Activated naive CD8-positive, alpha-beta T cell treated with anti-CD3 and anti-CD28 coated beads, Interleukin-2, amount 50 U/mL, for 24 hours (primary cell): ENCODE measurements at places on chromosomes 2 and 18.

DNA sequence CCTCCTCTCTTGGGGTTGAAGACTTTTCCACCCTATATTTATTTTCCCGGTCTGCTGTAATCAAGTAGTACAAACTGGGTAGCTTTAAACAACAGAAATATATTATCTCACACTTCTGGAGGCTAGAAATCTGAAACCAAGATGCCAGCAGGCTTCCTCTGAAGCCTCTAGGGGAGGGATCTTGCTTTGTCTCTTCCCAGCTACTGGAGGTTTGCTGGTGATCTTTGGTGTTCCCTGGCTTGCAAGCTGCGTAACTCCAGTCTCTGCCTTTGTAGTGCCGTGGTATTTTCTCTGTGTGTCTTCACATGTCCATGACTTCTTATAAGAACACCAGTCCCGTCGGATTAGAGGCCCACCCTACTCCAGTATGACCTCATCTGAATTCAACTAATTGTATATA, 44.4 kb downstream of the MYO3B start:
- no peak for DNase-seq

DNA sequence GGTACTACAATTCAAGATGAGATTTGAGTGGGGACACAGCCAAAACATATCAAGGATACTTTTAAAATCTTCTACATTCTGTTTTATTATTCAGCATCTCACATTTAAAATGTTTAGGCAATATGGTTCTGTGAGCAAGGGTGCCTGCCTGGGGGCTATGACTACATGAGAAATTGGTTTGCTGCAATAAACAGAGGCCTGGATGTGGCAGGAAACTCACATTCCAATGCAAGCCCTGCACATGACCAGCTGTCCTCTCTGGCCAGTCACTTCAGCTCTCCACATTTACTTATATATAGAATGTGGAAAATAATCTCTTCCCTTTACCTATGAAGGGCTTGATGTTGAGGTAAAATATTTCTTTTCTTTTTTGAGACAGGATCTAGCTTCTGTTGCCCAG, 193.4 kb downstream of the LRRTM1 start:
- no peak for DNase-seq

- DNase-seq = no peak
These were observed 30.0 kb downstream of the RNF125 start for GRCh38 chr18:32048507-32049091.

GRCh38 chr2:190369635-190370034, 26.2 kb downstream of the INPP1 start:
- DNase-seq = no peak

- no peak for DNase-seq
These were observed 189.6 kb downstream of the EXOC6B start for GRCh38 chr2:72636210-72636609.

- DNase-seq = no peak
These were observed 45.8 kb downstream of the E2F6 start for GRCh38 chr2:11420190-11420589.

DNA sequence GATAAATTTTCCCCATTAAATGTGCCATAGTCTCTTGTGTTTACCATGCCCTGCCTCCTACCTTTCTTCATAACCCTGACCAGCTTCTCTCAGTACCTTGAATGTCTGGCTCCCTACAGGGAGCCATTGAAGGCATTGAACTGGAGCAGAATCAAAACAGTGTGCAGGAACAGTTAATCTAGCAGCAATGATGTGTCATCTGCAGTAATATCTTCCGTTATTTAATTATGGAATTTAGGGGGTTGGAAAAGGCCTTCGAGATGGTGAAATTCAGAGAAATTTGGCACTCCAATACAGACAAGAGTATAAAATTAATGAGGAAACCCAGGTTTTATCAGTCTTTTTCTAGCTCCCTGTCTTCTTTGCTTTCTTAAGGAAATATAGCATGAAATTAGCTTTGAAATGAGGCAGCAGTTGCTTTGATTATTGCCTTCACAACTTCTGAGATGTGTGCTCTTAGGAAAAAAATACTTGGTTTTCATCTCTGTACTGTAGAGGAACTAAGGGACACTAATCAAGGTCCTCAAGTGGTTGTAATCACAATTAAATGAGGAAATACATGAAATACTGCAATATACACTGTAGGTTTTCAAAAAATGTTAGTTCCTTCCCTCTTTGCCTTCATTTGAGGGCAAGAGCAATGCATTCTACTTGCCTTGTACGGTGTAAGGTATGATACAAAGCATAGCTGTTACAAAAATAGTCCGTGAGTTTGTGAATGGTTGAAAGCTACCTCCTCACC, 369.1 kb downstream of the SETBP1 start:
- no peak for DNase-seq

DNA sequence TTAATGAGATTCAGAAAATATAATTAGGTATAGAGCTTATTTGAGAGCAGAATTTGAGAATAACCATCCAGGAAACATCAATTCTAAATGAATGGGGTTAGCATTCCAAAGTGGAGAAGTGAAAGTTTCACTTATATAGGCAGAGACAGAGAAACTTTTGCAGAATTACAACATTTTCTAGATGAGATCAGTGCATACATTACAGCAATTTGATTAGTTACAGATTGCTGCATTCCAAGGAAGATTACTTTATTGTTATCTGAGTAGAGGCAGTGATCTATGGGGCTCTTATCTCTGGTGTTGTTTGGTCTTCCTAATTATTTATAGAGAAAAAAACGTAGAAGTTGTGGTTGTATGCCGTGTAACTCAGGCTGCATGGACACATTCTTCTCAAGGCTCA, 373.8 kb upstream of the SYT4 start:
- DNase-seq = no peak

DNA sequence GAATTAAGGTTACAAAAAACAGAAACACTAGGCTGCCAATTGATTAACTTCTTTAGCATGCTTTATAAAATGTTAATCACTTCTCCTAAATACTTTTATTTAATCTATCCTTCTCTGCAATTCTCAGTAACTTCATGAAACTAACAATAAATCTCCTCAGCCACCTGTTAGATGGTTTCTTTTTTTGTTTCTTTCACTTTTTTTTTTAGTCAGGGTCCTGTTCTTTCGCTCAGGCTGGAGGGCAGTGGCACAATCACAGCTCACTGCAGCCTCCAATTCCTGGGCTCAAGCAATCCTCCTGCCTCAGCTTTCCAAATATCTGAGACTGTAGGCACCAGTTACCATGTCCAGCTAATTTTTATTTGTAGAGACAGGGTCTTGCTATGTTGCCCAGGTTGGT, 213.4 kb upstream of the STK17B start:
- no peak for DNase-seq
